ENCODE measurements at places on chromosomes 16 and 17. TPM values are rescaled to one million over a fixed set of nuclear protein-coding genes. Genes with fewer than 3 reads are reported as not detected.

- H3K27me3 ChIP-seq = no peaks in the 10 kb centered on the region
- DNase-seq = no peak
- H3K27ac ChIP-seq = peak overlapping the region; percentile 64
- H3K4me1 ChIP-seq = peaks cover 69% of the 10 kb centered on the region
- no peak overlapping the region for H3K4me3 ChIP-seq
- H3K36me3 ChIP-seq = no peaks in the 10 kb centered on the region
Observed at GRCh38 chr16:89449726-89450335, 40.5 kb downstream of the ANKRD11 start.

NETO2 gene
- 28.0 TPM for total RNA-seq

GRCh38 chr16:90019543-90020259, 445 bp upstream of the DBNDD1 start:
- H3K36me3 ChIP-seq = peaks cover 4% of the 10 kb centered on the region
- no peak overlapping the region for H3K27ac ChIP-seq
- H3K4me3 ChIP-seq = peak overlapping the region; percentile 73
- peaks cover 9% of the 10 kb centered on the region for H3K4me1 ChIP-seq

DNA sequence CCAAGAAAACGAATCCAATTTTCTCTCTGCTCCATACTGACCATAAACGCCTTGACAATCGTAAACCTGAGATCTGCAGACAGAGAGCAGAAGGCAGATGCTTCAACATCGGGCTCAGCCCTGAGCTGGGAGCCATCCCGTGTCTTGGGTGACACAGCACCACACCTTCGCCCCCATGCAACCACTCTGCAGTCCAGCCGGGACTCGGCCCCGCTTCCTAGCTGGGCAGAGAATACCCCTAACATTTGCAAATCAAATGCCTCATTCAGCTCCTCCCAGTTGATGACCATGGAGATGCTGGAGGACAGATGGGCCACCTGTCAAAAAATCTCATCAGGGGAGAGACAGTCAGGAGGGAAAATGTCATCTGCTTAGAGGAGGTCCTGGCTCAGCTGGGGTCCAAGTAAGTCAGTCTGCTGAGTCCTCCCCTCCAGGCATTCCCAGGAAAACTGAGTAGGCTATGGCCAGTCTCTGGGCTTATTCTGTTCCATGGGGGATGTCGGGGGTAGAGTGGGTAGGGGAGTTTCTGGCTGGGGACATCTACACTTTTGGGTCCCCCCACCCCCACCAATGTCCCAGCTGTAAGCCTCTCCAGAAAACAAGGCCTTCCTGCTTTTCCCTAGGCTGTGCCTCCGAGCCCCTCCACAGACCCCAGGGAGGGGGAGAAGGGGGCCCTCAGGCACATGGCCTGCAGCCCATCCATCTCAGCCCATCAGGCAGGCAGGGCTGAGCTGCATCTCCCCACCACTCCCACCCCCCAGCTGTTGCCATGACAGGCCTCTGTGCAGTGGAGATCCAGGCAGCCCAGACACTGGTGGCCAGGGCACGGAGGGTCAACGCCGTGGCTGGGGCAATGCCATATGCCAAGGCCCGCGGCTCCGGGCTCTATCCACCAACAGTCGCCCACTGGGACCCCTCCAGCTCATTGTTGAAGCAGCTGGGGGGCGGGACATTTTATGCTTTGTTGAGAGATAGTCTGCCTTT, 158.6 kb downstream of the AXIN2 start:
- H3K36me3 ChIP-seq = no peaks in the 10 kb centered on the region
- H3K4me1 ChIP-seq = no peaks in the 10 kb centered on the region
- no peak overlapping the region for H3K4me3 ChIP-seq

GRCh38 chr17:19369107-19369778, 6.7 kb upstream of the B9D1 start:
- no peak overlapping the region for H3K27ac ChIP-seq
- DNase-seq = no peak
- H3K4me3 ChIP-seq = peak overlapping the region; percentile 38

DNA sequence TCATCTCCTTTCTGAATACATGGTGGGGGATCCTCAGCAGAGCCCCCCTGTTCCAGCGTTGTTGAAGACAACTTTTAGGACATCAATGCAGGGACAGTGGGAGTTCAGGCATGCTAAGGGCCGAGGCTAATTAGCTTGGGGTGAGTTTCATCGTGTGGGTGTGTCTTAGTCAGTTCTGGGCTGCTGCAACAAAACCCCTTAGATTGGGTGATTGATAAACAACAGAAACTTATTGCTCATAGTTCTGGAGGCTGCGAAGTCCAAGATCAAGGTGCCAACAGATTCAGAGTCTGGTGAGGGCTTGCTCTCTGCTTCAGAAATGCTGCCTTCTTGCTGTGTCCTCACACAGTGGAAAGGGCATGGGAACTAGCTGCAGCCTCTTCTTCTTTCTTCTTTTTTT, 214.0 kb downstream of the NTN1 start:
- H3K4me3 ChIP-seq = no peak overlapping the region
- no peaks in the 10 kb centered on the region for H3K36me3 ChIP-seq
- no peak for DNase-seq
- no peak overlapping the region for H3K27ac ChIP-seq

- H3K36me3 ChIP-seq = peaks cover 4% of the 10 kb centered on the region
- peak overlapping the region; percentile 58 for H3K27ac ChIP-seq
- H3K4me1 ChIP-seq = peaks cover 51% of the 10 kb centered on the region
- peaks cover 29% of the 10 kb centered on the region for H3K27me3 ChIP-seq
- no peak for DNase-seq
- H3K4me3 ChIP-seq = peak overlapping the region; percentile 81
Observed at GRCh38 chr16:87491522-87492290, 1.1 kb downstream of the ZCCHC14 start.

DNA sequence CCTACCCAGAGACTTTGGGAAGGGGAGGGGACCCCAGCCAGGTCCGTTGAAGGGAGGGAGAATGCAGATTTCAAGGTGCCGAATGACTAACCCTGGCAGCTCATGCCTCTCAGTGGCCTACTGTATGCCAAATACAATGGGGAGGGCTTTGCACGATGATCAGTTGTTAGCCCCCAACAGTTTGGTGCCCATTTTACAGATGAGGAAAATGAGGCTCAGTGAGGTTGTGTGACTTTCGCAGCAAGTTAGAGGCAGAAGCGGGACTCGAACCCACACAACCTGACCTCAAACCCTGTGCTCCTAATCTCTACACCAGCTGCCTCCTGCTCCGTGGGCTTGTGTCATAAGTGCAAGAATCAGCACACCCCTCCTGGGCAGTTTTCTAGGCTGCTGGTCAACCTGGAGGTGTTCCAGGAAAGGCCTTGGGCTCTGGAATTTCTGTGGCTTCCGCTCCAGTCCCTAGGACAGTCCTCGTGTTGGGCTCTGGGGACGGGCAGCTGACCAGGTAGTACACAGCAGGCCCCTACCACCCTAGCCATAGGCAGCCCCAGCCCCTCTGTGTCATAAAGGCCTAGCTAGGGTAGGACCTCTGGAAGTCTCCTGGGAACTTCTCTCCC, 11.9 kb upstream of the NAGPA start:
- H3K4me3 ChIP-seq = no peak overlapping the region
- H3K4me1 ChIP-seq = no peaks in the 10 kb centered on the region
- no peaks in the 10 kb centered on the region for H3K36me3 ChIP-seq
- no peak overlapping the region for H3K27ac ChIP-seq
- peaks cover 11% of the 10 kb centered on the region for H3K27me3 ChIP-seq
- no peak for DNase-seq

DNA sequence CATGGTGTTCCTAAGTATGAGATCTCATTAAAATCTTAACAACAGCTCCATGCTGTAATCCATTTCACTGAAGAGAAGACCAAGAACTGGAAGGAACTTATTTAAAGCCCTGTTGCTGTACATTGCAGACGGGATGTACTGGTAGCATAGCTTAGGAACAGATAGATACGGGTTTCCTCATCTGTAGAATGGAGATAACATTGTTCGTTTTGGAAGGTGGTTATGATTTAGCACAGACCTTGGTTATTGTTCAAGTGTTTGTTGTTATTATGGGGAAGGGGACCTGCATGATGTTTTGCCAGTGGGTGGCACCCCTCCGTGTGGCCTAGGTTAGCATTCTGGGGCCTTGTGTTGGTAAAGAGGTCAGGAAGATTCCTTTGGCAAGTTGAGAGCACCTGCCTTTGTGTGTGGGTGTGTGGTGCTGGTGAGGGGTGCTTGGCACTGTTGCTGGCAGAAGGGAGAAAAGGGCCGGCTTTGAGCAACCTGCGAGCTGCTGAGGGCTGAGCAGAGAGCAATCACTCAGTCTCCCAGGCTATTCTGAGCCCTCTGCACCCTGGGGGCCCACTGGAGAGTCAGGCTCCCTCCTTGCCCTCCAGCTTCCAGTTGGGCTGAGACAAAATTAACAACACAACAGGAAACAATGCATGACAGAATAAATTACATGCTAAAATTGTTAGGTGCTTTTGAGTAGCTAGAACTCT, 2.3 kb downstream of the TAOK2 start:
- no peak for DNase-seq
- peaks cover 31% of the 10 kb centered on the region for H3K36me3 ChIP-seq
- peaks cover 36% of the 10 kb centered on the region for H3K4me1 ChIP-seq
- H3K4me3 ChIP-seq = peak overlapping the region; percentile 92
- H3K27me3 ChIP-seq = no peaks in the 10 kb centered on the region
- peak overlapping the region; percentile 53 for H3K27ac ChIP-seq

DNA sequence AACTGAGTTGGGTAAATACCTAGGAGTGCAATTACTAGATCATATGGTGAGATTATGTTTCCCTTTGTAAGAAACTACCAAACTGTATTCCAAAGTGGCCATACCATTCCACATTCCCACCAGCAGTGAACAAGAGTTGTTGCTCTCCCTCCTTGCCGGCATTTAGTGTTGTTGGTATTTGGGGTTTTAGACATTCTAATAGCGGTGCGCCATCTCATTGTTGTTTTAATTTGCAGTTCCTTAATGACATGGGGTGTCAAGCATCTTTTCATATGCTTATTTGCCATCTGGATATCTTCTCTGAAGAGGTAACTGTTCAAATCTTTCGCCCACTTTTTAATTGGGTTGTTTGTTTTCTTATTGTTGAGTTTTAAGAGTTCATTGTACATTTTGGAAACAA, 164.2 kb upstream of the LHX1 start:
- peaks cover 23% of the 10 kb centered on the region for H3K27me3 ChIP-seq
- no peak overlapping the region for H3K27ac ChIP-seq
- H3K4me3 ChIP-seq = no peak overlapping the region
- no peaks in the 10 kb centered on the region for H3K36me3 ChIP-seq

DNA sequence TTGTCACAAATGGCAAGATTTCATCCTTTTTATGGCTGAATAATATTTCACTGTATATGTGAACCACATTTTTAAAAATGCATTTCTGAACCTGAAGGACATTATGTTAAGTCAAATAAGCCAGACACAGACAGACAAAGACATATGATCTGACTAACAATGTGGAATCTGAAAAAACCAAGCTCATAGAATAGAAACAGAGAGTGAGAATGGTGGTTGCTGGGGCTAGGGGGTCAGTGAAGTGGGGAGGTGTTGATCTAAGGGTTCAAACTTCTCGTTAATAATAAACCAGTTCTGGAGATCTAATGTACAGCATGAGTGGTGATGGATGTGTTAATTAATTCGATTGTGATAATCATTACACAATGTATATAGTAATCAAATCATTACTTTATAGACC, 475.1 kb downstream of the WWOX start:
- no peak overlapping the region for H3K27ac ChIP-seq
- no peak overlapping the region for H3K4me3 ChIP-seq
- no peaks in the 10 kb centered on the region for H3K4me1 ChIP-seq
- DNase-seq = no peak
- H3K36me3 ChIP-seq = no peaks in the 10 kb centered on the region

NAGS gene
- total RNA-seq = 0.60 TPM

GRCh38 chr16:4529085-4530060, 9.2 kb downstream of the CDIP1 start:
- H3K4me1 ChIP-seq = peaks cover 19% of the 10 kb centered on the region
- H3K27ac ChIP-seq = peak overlapping the region; percentile 93
- peak overlapping the region; percentile 75 for H3K4me3 ChIP-seq
- no peaks in the 10 kb centered on the region for H3K27me3 ChIP-seq
- H3K36me3 ChIP-seq = peaks cover 30% of the 10 kb centered on the region
- DNase-seq = no peak

DNA sequence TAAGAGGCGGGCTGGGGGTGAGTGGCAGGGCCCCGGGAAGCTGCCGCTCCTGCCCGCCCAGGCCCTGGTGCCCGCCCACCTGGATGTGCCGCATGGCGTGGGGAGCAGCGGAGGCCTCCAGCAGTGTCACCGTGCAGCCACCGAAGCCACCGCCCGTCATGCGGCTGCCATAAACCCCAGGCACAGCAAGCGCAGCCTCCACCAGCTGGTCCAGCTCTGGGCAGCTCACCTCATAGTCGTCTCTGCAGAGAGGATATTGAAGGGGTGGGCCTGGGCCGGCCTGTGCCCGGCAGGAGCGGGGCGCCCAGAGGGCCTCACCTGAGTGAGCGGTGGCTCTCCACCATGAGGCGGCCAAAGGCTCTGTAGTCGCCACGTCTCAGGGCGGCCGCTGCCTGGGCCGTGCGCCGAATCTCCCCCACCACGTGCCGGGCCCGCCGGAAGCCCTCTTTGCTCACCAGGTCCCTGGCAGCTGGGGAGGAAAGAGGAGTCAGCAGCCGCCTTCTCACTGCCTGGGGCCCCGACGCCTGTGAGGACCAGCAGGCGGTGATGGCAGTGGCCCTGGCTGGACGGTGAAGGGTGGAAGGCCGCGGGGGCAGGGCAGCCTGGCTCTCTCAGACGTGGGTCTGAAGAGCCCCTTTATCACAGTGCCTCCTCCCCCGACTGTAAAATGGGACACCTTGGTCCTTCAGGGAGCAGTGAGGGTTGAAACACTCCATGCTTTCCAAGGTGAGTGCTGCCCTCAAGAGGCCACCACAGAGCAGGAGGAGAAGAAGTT, 6.7 kb downstream of the GALK1 start:
- no peak for DNase-seq
- no peak overlapping the region for H3K4me3 ChIP-seq
- no peaks in the 10 kb centered on the region for H3K27me3 ChIP-seq
- no peak overlapping the region for H3K27ac ChIP-seq

DNA sequence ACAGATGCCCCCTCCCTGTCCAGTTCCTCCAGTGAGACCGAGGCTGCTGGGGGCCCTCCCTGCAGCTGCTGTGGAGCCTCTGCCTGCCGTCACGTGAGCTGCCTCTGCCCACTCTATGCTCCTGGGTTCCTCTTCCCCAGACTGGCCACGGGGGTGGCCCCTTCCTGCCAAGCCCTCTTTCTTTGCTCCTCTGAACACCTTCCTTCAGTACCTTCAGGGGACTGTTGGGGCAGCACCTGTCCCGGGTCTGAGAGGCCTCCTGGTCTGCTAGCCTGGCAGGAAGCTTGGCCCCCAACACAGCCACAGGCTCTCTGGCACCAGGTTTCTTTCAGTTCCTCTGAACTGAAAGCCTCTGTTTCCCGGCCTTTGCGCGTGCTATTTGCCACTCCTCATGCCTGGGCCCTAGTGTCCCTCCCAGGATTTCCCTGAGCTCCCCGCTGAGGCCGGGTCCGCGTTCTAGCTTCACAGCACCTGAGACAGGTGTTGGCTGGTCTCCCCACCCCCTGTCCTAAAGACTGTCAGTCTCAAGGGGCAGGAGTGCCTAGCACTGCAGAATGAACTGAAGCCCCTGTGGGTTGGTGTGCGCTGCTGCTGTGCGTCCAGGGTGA, 6.6 kb upstream of the ATP6V0C start:
- H3K4me3 ChIP-seq = no peak overlapping the region
- no peak for DNase-seq
- no peaks in the 10 kb centered on the region for H3K36me3 ChIP-seq
- no peaks in the 10 kb centered on the region for H3K4me1 ChIP-seq

TRPV2 gene
- total RNA-seq = 42.2 TPM

BRIP1 gene
- total RNA-seq = 18.2 TPM

TMIGD1 gene
- total RNA-seq = not detected

GRCh38 chr16:3797473-3797872, 80.1 kb upstream of the TRAP1 start:
- H3K27ac ChIP-seq = no peak overlapping the region
- H3K4me3 ChIP-seq = peak overlapping the region; percentile 42
- no peak for DNase-seq
- peaks cover 24% of the 10 kb centered on the region for H3K36me3 ChIP-seq
- H3K4me1 ChIP-seq = peaks cover 62% of the 10 kb centered on the region

Data from activated T-helper 1 cell treated with anti-CD3 and anti-CD28 coated beads, Interleukin-12 subunit alpha, Interleukin-12 subunit beta, Interleukin-2, Interleukin-4 antibody, amounts not matched to agents 30 ng/mL and 10 ng/mL and 1 ng/mL, durations not matched to agents 14 hours and 24 hours and 36 hours (primary cell).